ENCODE measurements at places on chromosomes 11 and 22.
A peak's percentile ranks its signal among the peaks of the same experiment; 100 is the strongest.

- no peak for DNase-seq
Measured at GRCh38 chr11:133339495-133340140, 192.7 kb downstream of the OPCML start.

DNA sequence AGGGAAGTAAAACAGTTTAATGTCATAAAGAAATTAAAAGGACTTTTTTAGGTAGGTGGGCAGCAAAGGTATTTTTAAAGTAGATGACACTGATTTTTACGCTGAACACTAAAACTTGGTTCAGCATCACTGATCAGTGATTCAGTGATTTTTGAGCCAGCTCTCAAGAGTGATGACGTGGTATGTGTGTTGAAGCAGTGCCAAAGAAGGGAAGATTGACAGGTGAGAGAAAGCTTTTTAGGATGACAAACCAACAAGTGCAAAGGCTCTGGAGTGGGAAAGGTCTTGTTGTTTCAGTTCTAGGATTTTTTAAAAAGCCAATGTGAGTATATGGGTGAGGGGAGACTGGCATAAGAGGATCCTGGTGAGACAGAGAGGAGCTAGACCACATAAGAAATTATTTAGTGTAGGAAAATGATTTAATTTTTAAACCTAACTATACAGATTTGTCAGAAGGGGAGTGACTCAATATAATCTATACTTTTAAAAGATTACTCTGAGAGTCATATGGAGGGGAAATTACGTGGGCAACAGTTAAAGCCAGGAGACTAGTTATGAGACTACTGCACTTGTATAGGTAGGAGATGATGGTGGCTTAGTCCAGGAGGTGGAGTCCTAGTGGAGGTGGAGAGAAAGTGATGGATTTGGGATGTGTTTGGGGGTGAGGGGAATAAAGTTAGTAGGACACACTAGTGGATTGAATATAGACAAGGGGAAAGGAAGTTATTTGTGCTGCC is 17.6 kb upstream of the CALCB start:
- DNase-seq: no peak

DNA sequence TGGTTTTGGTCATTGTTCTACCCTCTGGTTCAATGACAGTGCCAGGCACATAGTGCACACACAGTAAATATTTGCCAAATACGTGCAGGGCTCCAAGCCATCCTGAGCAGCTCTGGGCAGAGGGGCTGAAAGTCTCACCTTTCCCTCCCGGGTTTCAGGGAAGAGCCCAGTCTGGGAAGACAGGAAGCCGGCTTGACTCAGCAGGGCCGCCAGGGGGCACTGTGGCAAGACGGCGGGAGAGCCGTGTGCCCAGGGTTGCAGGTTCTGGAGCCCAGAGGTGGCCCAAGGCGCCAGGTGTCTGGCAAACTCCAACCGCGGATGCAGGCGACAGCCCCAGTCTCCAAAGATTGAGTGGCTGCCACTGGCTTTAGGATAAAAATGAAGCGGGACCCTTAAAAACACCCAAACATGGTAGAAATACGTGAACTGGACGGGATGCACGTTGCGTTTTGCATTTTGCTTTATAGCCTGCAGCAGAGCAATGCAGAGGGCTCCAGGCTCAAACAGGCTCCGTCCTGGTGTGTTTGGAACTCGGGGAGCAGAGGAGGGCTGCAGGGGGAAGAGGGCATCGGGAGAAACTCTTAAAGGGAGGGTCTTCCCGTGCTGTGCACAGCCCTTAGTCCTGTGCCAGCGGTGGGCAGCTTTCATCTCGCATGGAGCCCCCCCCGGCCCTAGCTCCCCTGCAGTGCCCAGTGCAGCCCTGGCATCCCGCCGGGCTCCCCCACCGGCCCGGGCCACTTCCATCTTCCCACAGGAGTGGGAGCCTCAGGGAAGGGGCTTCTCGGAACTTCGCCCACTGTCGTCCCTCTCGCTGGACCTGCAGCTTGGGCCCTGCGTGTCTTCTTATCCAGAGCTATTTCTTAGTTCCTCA is 10.7 kb downstream of the KRTAP5-5 start:
- DNase-seq: no peak

DNA sequence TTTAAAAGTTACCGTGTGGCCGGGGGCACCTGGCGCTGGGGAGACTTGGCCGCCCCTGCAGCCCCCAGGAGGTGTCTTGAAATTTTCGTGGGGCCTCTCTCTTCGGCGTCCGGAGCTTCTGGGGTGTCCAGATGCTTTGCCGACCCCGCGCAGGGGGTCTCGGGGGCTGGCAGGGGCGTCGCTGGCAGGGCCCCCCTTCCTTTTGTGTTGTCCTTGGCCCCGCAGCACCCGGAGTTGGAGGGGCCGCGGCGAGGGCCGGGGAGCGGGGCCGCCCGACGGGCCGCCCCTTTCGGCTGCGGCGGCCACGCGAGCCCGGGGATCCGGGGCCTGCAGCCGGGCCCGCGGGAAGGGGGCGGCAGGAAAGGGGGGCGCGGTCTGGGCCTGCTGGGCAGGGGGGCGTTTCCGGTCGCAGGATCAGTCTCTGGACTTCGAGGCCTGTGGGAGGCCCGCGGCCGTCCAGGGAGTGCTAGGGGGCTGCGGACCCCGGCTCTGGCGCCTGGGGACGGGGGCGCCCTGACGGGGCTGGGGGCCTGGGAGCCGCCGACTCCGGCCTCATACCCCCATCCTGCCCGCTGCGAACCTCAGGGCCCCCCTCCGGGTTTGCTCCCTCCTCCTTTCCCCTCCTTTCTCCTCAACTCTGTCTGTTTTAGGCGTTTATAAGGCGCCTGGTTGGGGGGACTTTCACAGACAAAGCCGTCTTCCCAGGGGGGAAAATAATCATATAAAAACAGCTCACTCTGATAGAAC is 869 bp downstream of the ZC3H7B start:
- peak; percentile 24 for DNase-seq

GRCh38 chr11:134498326-134499139 is 86.5 kb upstream of the B3GAT1 start:
- no peak for DNase-seq

GRCh38 chr11:2138068-2138430 is 1.1 kb downstream of the IGF2 start:
- DNase-seq: no peak

- no peak for DNase-seq
Measured at GRCh38 chr11:64611869-64612646, 21.0 kb downstream of the SLC22A12 start.

DNA sequence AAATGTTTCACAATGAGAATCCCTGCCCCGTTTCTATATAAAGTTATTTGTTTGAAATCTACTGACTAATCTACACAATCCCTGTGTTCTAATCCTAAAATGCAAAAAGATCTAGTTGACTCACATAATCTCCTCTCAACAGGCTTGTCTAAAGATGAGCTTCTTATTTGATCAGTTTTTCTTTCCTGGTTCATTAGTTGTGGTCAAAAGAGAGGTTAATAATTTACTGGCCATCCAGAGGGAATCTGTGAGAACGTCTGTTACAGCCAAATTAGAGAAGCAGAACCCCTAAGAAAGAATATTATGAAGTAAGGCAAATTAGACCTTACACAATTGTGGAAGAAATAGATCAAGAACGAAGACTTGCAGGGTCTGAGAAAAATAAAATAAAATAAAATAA is 173.7 kb upstream of the ANO3 start:
- DNase-seq: no peak

DNA sequence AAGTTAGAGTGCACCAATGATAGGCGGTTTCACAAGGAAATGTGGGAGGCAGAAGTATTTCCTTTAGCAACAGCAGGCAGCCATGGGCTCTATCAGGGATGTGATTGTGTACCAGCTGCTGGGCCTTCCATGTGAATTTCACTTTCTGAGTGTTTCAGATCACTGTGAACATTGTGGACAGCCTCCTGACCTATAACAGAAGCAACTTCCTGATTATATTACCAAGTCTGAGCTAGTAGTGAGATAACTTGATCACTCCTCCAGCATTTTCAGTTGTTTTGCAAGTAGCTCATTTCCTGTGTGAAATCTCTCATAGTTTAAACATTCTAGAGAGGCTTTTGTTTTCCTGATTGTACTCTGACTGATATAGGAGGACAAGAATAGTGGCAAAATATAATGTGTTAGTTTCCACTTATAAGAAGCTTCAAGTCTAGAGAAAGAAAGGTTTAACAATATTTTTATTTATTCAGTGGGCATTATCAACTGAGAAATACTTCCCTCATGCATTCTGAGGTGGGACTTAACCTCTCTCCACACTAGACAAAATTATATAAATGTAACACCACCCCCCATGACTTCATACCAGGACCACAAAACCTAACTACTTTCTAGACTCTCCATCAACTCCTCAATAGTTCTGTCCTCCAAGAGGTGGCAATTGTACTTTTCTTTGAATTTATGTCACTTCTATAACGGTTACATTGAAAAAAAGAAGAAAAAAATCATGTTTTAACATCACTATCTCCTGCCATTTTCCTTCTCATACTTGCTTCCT is 184.2 kb upstream of the LUZP2 start:
- DNase-seq: no peak
